ENCODE measurements at places on chromosomes 5 and 9.
A peak's percentile ranks its signal among the peaks of the same experiment; 100 is the strongest.

DNA sequence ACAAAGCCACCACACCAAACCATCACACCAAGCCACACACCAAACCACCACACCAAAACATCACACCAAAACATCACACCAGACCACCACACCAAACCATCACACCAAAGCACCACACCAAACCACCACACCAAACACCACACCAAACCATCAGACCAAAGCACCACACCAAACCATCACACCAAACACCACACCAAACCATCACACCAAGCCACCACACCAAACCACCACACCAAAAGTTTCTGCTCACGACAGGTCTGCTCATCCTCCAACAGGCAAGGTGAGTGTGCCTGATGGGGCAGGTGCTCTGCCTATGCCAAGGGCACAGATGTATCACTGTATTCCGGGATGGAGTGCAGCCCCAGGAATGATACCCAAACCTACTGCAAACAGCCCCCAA is 87.9 kb upstream of the FSTL4 start:
- no peak for DNase-seq

DNA sequence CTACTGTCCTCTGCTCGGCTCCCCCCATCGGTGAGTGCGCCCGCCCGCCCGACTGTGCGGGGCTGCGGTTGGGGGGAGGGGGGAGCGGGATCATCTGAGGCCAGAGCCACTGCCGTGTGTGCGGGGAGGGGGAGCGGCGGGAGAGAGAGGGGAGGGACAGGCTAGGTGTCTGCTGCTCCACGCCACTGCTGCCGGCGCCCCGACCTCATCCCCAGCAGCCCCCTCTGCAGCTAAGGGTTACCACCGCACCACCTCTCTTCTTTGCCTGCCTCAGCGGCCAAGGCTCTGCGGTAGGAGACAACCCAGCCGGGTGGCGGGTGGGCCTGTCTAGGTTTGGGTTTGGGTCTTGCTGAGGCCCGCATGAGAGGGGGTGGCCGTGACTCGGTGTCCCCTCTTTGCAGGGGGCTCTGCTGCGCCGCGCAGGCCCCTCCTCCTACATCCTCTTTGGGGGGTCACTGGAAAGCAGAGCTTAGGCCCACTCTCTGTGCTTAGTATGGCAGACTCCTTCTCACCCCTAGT is 670 bp upstream of the PURA start:
- no peak for DNase-seq

DNA sequence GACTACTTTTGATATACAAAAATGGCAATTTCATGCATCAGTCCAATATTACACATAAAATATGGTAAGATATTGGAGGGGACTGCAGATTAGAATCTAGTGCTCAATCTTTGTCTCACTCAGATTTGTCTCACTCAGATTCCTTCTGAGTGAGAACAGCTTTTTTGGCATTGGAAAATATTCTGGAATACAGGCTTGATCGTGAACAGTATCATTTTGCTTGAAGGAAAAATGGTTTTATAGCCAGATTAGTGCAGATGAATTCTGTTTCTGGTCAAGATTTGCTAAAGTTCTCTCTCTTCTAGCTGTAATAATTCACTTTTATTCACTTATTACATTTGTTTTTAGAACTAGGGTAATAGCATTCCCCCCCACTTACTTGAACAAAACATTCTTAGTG is 51.2 kb downstream of the MAN2A1 start:
- no peak for DNase-seq

DNA sequence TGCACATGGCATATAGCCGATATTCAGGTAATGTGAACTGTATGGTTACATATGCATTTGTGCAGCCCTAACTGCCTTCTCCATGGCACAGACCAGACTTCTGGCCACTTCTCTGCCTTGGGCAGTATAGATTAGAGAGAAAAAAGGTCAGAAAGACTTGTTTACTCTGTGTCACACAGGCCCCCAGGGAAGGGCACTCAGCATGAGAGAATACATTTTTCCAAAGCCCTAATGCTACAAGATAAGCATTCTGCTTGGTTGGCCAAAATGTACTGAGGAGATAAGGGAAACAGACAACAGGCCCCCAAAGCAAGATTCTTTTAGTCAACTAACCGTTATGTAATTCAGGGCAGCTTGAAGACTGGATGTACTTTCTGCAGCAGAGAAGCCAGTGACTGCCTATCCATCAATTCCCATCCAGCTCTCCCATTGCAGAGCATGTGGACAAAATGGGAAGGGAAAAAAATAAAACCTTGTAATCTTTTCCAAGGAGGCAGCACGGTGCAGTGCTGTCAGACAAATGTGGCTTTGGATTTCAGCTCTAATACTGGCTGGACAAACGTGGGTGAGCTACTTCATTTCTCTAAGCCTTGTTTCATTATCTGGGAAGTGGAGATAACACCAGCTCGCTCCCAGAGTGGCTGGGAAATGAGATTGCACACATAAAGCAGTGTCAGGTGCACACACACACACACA is 205.9 kb downstream of the NSG2 start:
- no peak for DNase-seq

DNA sequence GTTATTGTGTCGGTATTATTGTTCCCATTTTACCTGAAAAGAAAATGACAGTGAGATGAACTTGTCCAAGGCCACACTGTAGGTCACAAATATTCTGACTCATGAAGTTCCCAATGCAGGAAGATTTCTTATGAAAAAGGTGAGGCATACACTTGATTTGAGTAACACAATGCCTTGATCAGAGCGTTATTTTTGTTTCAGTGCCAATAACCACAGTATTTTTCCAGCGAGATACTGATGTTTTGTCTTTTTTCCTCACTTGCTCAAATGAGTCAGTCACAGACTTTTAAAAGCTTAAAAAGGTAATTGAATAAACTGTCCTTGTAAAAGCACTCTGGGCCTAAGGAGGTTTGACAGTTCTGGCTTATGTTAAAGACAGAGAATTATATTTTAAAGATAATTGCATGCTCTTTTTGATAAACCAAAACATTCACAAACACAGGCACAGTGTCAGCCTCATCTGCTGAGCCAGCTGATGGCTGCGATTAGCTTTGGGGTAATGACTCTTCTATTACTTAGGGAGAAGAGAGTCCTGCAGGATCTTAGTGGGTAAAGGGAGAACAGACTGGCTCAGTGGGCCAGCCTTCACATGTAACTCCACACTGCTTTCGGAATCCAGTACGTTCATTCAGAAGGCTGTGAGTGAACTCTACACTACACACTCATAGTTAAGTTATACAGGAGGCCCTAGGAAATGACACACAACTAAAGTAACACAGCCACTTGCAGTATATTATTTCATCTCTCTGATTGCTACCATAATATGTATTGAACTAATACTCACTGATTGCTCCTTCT is 165.5 kb upstream of the CD180 start:
- DNase-seq: no peak

DNA sequence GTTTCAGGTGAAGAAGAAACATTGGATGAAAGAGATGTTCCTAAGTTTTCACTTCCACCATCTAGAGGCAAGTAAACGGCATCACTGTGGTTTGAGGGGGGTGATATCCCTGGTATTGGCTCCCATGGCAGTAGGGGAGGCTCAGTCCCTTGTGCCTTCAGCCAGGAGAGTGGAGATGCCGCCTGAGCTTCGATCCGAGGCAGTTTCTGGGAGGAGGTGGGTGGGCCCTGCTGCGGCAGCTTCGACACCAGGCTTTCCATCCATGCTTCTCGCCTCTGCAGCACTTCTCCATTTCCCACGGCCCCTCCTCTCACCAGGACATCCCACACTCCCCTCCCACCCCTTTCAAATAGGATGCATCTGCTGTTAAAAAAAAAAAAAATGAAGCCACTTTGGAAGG is 258.3 kb downstream of the GADD45G start:
- no peak for DNase-seq

- DNase-seq: no peak
Measured at GRCh38 chr5:123091298-123092222, 2.5 kb downstream of the PRDM6 start.

- DNase-seq: no peak
Measured at GRCh38 chr9:137044502-137045177, 1.3 kb downstream of the NPDC1 start.

DNA sequence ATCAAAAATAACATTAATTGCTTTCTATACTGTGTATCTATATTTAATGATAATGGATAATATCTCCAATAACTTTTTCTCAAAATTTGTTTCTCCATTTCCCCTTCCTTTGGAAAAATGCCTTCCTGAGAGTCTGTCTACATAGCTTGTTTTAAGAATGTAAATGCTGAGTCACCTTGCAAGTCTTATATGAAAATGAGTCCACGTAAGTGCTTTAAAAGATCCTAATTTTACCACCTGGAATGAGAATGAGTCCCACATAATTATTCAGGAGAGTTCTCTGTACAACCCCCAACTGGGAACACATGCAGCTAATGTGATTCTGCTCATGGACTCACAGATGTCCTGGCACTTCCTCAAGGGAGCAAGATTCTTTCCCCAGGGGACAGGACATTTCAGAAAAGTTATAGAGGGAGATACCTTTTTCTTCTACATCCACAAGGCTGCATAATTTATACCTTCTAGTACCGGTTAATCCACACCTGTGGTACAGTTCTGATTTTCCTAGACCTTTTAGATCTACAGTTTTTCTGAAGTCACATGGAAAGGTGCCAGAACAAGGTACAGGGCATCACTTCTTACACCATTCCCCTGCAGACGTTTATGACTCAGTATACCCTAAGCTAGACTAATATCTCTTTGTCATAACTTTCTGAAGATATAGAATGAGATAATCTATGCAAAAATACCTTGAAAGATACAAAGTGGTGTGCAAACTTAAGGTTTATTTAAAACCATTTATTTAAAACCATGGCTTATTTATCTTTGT is 314.1 kb downstream of the CETN3 start:
- no peak for DNase-seq

- DNase-seq: peak; percentile 24
Measured at GRCh38 chr9:125484350-125485282, 222.4 kb downstream of the MAPKAP1 start.

GRCh38 chr9:4739587-4740387 is 1.2 kb downstream of the AK3 start:
- DNase-seq: no peak

- no peak for DNase-seq
Measured at GRCh38 chr9:90306158-90306557, 336.5 kb downstream of the DIRAS2 start.

DNA sequence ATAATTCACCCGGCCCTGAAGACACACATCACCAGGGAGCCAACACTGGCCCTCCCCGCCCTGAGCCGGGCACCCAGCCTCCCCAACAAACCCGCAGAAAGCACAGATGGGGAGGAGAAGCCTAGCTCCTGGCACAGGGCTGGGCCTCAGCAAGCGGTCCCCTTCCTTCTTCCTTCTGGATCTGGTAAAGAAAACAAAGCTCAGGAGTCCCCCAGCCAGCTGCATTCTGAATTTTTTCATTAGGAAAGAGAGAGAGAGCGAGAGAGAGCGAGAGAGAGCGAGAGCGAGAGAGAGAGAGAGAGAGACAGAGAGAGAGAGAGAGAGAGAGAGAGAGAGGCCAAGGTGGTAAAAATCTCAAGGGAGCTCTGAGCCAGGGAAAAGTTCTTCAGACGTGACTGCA is 195.7 kb downstream of the CRB2 start:
- no peak for DNase-seq
